ENCODE measurements at places on chromosomes 4 and X. TPM values are rescaled to one million over a fixed set of nuclear protein-coding genes. Genes with fewer than 3 reads are reported as not detected.

MYOZ2 gene
- total RNA-seq, result 182 TPM

ZNF674 gene
- total RNA-seq, result 1.7 TPM

DNA sequence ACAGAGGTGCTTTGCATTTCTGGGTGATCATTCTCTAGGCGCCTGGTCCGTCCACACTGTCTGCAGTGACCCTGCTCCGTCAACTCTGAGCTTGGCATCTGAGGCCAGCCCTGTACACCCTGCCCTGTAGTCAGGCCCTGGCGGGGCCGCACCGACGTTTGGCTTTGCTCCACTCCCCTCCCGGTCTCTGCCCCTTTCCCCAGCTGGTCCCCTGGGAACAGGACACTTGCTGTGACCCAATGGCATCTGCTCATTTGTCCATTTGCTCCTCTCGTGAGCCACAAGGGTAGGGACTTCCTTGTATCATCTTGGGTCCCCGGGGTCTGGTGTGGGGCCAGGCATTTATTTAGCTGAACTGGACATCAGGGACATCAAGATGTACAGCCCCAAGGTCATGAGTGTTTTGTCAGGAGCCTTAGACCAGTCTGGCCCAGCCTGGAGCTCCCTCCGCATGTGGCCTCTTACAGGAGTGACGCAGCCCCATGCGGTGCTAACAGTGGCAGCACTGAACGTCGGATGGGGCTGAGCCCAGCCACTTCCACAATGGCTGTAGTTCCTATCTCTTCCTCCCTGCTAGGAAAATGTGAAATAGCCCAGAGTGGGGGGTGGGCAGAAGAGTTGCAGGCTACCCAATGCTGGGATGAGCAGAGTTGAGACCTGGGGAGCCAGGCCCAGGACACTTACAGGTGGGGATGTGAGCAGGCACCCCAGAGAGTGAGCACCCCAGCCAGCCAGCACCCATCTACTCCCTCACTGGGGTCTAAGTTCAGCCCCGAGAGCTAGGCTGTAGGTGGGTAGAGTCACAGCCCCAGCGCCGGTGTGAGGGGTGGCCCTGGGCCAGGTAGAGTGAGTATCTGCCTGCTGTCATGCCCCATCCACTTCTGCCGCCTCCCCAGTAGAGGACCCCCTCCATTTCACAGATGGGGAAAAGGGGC lies 2.0 kb upstream of the SH3BP2 start:
- DNase-seq, result no peak

HSFX4 gene
- not detected for total RNA-seq

All from myocyte (in vitro differentiated cells).